Activated naive CD8-positive, alpha-beta T cell treated with anti-CD3 and anti-CD28 coated beads, Interleukin-2, amount 50 U/mL, for 16 hours (primary cell): ENCODE measurements at places on chromosomes 12 and 14.

GRCh38 chr12:108689314-108690190 lies 41.8 kb downstream of the CORO1C start:
- DNase-seq = no peak

DNA sequence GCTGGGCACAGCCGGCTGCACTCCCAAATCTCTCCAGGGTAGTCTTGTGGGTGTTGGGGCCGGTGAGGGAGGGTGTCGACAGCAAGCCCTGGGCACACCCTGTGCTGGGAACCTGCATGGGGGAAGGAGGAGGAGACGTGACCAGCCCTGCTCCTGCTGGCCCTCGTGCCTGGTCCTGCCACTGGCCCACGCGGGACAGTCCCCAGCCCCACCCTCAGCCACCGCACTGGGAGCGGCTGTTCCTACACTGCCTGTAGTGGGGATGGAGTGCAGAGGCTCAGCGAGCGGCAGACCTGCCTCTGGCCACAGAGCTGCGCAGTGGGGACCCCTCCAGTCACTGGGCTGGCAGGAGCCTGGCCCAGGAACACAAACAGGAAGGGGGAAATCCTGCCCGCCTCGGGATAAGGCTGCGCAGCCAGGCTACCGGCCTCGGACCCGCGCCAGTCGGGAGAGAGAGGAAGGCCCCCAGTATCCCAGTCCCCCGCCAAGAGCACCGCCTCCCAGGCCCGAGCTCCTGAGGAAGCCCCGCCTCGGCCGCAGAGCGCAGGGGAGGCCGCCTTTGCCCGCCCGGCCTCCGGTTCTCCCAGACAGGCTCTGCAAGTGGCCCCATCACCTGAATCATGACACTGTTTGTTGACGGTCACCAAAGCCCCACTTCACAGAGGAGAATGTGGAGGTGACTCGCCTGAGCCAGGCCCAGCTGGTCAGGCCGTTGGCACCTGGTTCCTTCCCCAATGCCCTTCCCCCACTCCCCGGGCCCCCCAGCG lies 10.6 kb downstream of the AHNAK2 start:
- DNase-seq = no peak

- no peak for DNase-seq
These were observed 1.9 kb downstream of the GPR68 start for GRCh38 chr14:91242635-91243034.

DNA sequence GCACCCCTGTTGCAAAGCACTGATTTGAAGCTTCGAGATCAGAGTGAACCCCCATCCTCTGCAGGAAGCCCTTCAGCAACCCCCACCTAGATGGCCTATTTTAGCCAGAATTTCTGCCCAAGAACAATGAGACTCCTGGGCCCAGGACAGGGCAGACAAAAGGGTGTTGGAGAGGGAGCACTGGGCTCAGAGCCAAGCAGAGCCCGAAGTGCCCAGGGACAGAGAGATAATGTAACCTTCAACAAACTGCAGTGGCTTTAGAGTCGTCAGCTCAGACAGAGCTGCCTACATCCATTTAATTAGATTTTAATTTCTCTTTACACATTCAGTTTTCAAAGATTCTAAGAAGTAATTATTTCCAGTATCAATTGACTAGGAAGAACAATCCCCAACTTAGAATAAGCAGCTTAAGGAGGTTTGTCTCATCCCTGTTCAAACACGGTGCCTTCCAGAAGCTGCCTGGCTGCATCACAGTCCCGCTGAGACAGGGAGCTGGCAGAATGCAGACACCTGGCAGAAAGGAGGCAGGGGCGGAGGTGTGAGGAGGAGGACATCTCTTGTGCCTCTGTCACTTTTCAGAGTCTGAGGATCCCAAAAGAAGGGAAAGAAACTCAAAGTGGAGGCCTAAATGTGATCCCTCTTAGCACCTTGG lies 504.9 kb upstream of the CCDC196 start:
- no peak for DNase-seq

- no peak for DNase-seq
These were observed 9.4 kb downstream of the CCDC184 start for GRCh38 chr12:48192861-48193260.

DNA sequence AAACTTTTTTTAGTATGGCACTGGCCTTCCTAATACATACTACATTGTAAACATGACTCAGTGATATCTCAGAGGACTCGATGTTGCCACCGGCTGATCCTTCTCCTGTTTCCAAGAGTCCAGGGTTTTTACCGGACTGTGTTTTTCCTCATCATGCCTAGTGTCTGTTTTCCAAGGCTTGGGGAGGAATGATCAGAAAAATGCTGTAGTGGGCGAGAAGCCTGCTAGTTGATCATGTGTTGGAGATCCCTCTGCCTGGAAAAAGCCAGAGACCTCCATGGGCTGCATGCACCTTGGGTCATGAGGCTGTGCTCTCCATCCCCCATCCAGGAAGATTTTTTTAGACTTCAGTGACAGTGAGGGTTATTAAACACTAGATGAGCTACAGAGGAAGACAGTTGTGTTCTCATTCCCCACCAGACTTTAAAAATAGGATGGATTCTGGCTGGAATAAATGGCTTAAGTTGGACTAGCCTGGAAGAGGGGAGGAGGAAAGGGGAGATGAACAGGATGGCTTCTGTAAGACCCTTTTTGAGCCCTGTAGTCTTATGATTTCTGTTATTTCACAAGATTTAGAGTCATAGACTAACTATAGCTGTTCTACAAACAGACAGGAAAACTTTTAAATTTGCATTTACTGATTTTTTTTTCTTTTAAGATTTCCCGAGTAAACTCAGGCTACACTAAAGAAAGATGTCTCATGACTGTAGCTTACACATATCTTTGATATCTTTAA lies 145.7 kb downstream of the SAMD4A start:
- no peak for DNase-seq

GRCh38 chr12:104443008-104443407 lies 13.7 kb upstream of the CHST11 start:
- DNase-seq = no peak

DNA sequence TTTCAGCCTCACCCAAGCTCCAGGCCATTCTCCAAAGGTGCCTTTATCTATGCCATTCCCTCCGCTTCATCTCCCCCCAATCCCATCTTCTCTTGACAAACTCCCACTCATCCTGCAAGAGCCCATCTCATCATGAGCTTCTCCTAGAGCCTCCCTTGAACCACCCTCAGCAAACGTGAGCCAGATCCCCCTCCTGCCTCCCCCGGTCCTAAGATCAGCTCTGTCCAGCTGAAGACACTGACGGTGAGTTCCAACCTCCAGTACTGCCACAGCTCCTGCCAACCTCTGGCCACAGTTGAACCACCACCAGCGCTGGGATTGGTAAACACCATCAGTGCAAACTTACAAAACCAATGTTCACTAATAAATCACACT lies 124.6 kb downstream of the BCL11B start:
- DNase-seq = no peak

GRCh38 chr12:64082866-64083268 lies 139.2 kb downstream of the KICS2 start:
- no peak for DNase-seq

DNA sequence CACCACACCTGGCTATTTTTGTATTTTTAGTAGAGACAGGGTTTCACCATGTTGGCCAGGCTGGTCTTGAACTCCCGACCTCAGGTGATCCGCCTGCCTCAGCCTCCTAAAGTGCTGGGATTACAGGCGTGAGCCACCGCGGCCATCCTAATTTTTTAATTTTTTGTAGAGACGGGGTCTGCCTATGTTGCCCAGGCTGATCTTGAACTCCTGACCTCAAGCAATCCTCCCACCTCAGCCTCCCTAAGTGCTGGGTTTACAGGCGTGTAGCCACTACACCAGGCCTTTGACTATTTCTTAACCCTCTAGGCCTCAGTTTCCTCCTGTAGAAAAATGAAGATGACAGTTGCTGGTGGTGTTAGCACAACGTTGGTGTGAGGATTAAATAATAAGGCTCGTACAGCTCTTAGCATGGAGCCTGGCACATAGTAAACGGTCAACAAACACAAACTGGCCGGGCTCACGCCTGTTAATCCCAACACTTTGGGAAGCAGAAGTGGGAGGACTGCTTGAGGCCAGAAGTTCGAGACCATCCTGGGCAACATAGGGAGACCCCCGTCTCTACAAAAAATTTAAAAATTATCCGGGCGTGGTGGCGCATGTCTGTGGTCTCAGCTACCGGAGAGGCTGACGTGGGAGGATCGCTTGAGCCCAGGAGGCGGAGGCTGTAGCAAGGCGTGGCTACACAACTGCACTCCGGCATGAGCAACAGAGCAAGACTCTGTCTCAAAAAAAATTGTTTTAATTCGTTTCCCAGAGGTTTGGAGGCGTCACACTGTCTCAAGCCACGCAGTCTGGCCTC lies 979 bp downstream of the DDX54 start:
- DNase-seq = no peak

GRCh38 chr12:20205854-20206253 lies 162.5 kb upstream of the PDE3A start:
- DNase-seq = no peak
